Activated CD4-positive, alpha-beta T cell treated with anti-CD3 and anti-CD28 coated beads for 36 hours (primary cell): ENCODE measurements at places on chromosomes 4 and X.

- DNase-seq: no peak
These were observed 36.9 kb downstream of the PDLIM5 start for GRCh38 chr4:94488670-94489069.

DNA sequence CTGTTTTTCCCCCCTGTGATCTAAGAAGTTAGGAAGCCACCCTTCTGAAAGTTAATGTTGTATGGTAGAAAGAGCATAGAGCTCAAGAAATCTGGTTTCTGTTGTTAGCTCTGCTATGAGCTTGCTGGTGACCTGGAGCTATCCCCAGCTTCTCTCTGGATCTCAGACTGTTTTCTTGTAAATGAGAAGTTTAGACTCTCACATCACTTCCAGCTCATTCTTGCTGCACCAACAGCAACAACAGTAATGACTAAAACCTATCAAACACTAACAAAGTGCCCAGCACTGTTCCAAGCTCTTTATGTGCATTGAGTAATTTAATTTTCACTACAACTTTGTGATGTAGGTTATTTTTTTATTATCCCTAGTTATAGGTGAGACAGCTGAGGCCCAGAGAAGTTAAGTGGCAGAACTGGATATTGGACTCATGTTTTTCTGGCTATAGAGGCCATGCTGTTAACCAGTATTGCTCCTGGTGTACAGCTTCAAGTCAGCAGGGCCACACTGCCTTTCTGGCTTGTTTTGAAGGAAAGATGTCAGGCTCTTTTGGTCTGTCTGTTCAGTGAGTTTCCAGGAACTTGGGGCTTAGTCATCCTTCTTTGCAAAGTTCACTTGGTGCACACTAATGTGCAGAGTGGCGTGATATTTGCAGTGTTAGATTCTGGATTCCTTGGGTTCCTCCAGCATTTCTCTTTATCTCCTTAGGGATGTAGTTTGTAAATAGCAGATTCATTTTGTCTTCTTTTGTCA, 27.8 kb upstream of the TMEM164 start:
- peak; percentile 9 for DNase-seq

GRCh38 chrX:8897259-8897658, 96.1 kb upstream of the FAM9A start:
- DNase-seq: no peak

DNA sequence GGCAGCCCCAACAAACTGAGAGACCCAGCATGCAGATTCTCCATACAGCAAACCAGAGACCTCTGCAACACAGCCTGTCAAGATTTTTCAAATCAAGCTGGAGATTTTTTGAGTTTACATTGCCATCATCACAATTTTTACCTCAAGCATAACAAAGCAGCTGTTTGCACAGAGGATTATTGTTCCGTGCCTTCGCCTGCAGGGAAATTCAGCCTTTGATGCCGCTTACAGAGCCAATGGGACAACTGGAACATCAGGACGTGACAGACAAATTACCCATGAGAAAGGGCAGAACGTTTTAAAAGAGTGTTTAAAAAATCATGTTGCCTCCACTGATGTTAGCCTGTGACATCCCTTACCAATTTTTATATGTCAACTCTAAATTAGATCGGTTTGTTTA, 363.7 kb downstream of the FBXW7 start:
- DNase-seq: no peak

DNA sequence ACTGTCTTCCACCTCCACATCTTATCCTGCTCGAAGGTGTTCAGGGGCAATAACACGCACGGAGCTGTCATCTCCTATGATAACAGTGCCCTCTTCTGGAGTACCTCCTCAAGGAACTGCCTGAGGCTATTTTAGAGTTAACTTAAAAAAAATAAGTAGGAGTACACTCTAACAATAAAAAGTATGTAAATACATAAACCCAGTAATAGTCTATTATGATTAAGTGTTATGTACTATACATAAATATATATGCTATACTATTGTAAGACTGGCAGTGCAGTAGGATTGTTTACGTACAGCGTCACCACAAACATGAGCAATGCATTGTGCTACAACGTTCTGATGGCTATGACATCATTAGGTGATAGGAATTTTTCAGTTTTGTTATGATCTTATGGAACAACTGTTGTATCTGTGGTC, 34.5 kb upstream of the TLR2 start:
- DNase-seq: peak; percentile 44

DNA sequence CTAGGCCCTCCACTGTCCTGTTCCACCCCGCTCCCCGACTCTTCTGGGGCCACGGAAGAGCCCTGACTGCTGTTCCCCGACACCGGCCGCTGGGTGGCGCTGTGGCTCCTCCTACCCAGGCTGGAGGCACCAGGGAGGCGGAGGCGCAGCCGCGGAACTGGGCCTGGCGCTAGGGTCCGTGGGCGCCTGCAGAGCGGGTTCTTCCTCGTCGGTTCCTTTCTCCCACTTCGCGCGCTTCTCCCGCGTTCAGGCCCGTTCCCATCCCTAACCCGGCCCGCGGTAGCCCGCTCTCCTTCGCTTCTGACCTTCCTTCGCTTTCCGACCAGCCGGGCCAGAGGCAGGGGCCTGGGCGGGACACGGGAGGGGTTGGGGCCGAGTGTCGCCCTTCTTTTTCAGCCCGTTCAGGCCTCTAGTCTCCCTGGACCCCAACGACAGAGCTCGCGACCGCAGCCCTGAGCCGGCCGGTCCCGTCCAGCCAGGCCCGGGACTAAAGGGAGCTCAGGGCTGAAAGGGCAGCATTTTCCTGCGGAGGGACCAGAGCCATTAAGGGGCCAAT, 34.3 kb downstream of the NALF2 start:
- DNase-seq: peak; percentile 83

DNA sequence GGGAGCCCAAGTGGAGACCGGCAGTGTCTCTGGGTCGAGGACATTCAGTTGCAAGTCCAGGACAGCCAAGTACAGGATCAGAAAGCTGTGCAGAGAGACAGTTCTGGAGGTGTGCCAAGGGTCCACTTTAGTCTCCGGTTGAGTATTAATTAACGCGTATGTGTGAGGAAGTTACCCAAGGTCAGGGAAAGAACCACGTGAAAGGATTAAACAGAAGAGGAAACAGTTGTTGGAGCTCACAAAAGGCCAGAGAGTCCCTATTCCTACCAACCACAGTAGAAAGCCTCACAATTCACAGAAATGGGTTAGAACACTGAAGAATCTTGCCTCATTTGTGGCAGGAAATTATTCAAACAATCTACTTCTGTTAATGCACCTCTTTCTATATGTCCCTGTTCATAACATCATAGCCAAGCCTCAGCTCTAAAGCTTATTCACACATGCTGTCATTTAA, 17.9 kb upstream of the NSUN7 start:
- peak; percentile 13 for DNase-seq
